ENCODE measurements at places on chromosomes 7 and 10.

GRCh38 chr10:89556600-89556999 lies 21.2 kb upstream of the SLC16A12 start:
- DNase-seq = no peak

DNA sequence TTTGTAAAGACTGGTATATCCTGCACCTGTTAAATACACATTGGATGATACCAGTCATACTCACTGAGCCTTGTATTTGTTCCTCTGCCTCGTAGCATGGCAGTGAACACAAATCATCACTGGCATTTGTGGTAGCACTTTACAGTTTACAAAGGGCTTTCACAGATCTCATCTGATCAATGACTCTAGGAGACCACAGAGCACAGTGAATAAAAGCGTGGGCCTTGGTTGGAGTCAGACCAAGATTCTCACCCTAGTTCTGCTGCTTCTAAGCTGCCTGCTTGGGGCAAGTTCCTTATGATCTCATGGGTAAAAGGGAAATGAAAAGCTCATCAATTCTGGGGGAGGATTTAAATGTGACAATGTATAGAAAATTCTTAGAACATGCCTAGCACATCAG lies 129.9 kb upstream of the AGK start:
- DNase-seq = no peak

- DNase-seq = no peak
Measured at GRCh38 chr10:10101106-10101505, 916.6 kb upstream of the CELF2 start.

DNA sequence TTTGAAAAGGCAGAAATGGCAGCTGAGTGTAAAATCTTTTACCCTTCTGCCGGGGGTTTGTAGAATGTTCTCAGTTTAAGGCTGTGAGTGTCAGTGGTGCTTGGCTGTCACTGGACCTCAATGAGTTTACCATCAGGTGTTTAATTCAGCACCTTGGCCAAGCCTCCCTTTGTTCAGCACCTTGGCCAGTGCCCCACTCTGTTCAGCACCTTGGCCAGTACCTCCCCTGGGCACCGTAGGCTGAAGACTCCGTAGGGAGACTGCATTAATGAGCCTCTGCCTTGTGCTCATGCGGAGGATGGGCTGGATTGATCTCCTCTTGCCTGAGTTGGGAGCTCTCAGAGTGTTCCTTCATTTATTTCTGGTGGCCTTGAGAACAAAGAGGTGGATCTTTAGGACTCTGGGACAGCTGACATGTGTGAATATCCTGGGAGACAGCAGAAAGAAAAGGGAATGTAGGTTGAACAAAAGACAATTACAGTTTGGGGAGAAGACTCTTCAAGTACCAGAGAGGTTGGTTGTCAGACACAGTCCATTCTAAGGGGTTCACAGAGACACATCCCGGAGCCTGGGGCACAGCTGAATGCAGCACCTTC lies 1.6 kb downstream of the FAM24A start:
- DNase-seq = peak; percentile 33

- peak; percentile 64 for DNase-seq
Measured at GRCh38 chr10:7260412-7260900, 150.4 kb downstream of the SFMBT2 start.

DNA sequence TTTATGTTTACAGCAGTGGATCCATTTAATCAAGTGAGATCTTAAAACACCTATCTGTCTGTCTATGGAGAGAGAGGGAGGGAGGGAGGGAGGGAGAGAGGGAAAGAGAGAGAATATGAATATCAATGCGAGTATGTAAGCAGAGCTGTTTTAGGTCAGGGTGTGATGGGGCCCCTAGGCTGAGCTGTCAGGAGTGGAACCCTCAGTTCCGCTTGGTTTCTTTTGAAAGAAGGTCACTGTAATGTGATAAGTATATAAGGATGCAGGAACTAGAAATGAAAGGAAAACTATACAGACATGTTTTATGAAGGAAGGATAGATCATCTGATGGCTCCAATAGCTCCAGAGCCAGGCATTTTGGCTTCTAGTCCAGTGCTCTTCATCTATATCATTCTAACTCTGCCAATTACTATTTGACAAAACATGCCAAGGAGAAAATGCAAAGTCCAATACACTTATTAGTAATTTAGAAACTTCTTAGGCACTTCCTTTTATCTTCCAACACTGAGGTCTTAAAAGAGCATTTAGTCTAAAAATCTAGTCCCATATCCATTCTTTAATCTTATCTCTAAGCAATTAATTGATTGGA lies 70.3 kb downstream of the NRCAM start:
- no peak for DNase-seq

DNA sequence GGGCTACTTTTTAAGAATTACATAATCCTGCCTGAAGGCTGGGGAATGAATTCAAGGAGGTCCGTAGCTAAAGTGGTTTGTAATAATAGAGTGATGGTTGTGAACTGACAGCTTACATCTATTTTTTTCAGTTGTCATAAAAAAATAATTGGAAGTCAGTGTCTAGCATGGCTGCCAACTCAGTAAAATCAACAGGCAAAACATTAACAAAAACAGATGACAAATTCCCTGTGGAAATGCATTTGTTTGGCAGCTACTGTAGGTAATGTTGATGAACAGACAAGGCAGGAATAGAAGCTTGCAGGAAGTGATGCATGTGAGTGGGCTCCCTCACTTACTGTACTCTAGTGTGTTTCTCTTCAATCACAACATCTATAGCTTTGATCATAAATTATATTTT lies 766.0 kb upstream of the POT1 start:
- no peak for DNase-seq

DNA sequence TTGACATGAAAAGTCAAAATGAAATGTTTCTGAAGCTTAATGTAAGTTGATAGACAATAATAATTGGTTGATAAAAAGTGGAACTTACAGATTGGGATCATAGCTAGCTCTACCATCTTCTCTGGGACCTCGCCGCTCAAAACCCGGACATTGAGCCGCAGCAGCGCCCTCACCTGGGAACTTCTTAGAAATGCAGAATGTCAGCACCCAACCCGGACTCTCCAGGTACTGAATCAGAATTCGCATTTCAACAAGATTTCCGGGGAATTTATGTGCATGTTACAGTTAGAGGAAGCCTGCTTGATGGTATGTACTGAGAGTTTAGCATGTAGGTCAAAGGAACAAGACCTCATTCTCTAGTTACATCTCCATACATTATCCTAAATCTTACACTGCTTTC lies 36.7 kb upstream of the ABLIM1 start:
- DNase-seq = peak; percentile 30

- DNase-seq = no peak
Measured at GRCh38 chr10:79459243-79459642, 13.8 kb upstream of the ZCCHC24 start.

DNA sequence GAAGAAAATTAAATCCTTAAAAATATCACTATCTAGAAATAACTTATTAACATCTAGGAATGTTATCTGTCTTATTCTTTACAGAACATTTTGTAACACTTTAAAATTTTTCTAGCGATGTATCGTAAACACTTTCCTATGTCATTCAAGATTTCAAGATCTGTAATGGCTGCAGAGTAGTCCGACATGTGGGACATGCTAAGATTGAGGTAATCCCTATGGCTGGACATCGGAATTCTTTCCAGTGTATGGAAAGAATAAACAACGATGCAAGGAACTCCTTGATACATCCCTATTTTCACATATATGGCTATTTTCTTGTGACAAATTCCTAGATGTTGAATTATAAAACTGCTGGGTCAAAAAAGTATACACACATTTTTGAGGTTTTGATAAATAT lies 37.5 kb downstream of the GNA12 start:
- DNase-seq = no peak

- DNase-seq = no peak
Measured at GRCh38 chr10:131679926-131680325, 220.9 kb upstream of the PPP2R2D start.

DNA sequence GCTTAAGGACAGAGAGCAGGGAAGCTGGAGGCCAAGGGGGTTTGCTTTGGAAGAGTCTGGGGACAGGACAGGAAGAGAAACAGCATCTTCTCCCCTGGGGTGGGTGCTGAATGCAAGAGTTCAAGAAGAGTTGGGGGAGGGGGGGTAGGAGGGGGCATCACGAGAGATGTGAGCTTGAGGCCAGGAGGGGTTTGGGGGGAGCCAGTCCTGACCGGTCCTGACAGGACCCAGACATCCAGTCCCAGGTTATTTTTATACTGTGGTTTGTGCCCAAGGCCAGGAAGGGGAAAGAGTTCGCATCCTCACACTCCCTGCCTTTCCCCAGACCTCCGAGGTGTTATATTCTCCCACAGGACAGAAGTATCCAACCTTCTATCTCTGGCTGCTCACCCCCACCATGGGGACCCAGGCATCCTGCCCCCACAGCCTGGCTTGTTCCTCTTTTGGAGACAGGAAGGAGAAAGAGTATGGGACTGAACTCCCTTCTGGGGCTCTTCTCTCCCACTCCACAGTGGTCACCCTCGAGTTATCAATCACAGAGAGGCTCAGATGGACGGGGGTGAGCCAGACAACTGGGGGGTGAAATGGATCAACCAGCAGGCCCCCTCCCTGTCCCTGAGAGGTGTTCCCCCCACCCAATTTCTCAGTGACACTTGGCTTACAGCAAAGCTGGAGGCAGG lies 2.8 kb downstream of the TSC22D4 start:
- DNase-seq = no peak
